ENCODE measurements at places on chromosomes 5 and 9. TPM values are rescaled to one million over a fixed set of nuclear protein-coding genes. Genes with fewer than 3 reads are reported as not detected.

- no peak for DNase-seq
Measured at GRCh38 chr5:73420666-73421065, 27.9 kb downstream of the FOXD1 start.

The ITGA1 gene
- 4.7 TPM for total RNA-seq

The CAMK4 gene
- total RNA-seq, result 0.55 TPM

The TBCA gene
- total RNA-seq, result 119 TPM

- DNase-seq, result no peak
Measured at GRCh38 chr5:37208883-37209797, 40.0 kb downstream of the CPLANE1 start.

- DNase-seq, result peak; percentile 34
Measured at GRCh38 chr9:134065612-134066419, 2.0 kb downstream of the BRD3 start.

- DNase-seq, result no peak
Measured at GRCh38 chr5:94103514-94104245, 362.3 kb upstream of the POU5F2 start.

The GDNF gene
- total RNA-seq, result not detected

The C5orf52 gene
- not detected for total RNA-seq

GRCh38 chr9:131012396-131012917 lies 3.5 kb downstream of the LAMC3 start:
- DNase-seq, result no peak

The SLC6A18 gene
- total RNA-seq, result not detected

DNA sequence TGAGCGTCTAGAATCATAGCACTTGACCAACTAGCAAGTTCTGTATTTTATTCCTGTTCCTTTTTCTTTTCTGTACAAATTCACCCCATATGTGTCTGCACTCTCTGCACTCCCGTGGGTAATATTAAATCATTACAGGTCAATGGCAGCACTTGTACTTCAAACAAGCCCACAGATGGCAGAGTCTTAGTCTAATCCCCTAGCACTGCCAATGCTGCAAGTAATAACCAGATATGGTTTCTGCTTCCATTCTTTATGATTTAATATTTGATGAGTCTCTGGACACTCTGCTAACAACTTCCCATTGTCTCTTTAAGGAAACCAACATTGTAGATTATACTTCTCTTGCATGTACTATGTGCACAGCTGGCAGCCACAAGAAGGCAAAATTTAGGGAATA lies 343.8 kb upstream of the CHD1 start:
- DNase-seq, result no peak

DNA sequence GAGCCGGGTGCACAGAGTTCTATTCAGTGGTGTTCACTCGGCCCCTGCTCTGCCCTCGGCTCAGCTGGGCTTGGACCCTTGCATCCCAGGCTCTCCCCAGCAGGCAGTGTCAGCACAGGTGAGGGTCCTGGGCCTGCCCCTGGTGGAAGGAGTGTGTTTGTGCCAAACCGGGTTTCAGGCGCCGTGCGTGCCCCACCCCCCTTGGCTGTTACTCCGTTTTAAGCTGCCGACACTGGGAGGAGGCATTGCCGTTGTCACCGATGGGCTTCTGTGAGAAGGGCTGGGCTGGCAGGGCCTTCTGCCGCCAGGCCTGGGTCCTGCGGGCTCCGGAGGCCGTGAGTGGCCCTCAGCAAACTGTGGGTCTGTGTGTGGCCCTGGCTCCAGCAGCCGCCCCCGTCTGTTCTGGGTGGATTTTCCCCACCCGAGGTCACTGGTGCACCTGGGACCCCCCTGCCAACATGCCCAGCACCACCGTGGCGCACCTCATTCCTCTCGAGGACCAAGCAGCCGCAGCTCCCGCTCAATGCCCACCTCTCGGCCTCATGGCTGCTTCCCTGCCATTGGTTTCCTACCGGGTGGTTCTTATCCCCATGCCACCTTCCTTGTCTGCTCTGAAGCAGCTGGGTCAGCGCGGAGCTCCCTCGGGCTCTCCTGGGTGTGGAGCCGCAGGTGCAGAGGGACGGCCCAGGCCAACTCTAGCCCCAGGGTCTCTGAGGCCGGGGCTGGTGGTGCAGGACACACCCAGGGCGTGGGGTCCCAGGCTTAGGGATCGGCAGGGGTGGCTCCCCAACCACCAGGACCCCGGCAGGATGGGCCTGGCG lies 44.3 kb upstream of the EXOC3 start:
- no peak for DNase-seq

The CREB3 gene
- 47.1 TPM for total RNA-seq

GRCh38 chr9:93702261-93702660 lies 125.9 kb downstream of the PHF2 start:
- DNase-seq, result no peak

The ACTBL2 gene
- total RNA-seq, result 0.12 TPM

The SLC6A7 gene
- total RNA-seq, result 0.35 TPM

The LHX6 gene
- 16.5 TPM for total RNA-seq

DNA sequence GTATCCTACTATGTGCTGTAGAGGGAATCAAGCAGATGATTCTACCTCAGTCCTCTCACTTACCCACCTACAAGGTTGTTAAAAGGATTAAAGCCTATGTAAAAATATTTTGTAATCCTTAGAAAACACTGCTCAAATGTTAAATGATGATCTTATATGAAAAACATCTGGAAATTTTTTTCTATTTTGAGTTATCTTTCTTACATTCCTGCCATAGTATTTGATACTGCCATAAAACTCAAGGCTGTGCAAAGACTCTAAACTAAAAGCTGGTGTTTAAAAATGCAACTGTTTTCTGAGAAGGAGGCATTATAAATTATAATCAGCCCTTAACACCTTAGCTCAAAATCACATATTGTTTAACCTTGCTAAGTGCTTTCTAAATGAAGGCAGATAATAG lies 474.2 kb downstream of the PRELID2 start:
- no peak for DNase-seq

GRCh38 chr9:98227883-98228282 lies 27.6 kb downstream of the TBC1D2 start:
- DNase-seq, result no peak

DNA sequence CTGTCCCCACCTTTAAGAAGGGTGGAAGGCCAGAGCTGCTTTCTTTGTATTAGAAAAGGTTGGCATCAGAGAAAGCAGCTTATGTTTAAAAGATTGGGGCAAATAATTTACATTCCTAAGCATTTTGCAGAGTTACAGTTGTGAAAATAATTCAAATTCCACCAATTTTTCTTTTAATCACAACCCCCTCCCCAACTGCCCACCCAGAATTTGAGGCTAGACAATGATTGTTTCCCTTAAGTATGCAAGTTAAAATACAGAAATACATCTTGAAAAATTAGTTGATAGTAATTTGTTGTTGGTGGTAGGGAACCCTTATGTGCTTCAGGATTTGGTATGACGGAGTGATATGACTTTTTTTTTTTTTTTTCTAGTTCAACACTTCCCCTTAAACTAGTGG lies 133.0 kb downstream of the ZSWIM6 start:
- no peak for DNase-seq

DNA sequence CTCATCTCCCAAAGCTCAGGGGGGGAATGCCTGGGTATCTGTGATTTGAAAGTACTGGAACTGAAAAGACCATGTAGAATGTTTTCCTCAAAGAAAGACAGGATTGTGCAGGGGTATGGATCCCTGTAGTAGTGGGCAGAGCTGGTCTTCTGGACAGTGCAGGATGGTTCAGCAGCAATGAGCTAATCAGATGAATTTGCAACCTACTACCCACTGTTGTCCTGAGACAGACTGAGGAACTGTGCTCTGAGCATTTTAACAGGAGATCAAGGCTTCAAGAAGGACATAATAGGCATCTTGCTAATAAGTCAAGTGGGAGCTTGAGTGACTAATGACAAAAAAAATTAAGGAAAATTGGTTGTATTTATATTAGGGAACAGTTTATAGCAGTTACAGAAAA lies 61.7 kb downstream of the FYB1 start:
- no peak for DNase-seq

The MAML1 gene
- total RNA-seq, result 17.9 TPM

The PKD2L2 gene
- total RNA-seq, result not detected

The UGT3A1 gene
- not detected for total RNA-seq

- no peak for DNase-seq
Measured at GRCh38 chr9:126225611-126226609, 100.7 kb upstream of the MVB12B start.

The SHLD3 gene
- total RNA-seq, result 1.4 TPM

The PCDHB10 gene
- 0.33 TPM for total RNA-seq

GRCh38 chr5:81749561-81750307 lies 1.2 kb downstream of the SSBP2 start:
- no peak for DNase-seq

DNA sequence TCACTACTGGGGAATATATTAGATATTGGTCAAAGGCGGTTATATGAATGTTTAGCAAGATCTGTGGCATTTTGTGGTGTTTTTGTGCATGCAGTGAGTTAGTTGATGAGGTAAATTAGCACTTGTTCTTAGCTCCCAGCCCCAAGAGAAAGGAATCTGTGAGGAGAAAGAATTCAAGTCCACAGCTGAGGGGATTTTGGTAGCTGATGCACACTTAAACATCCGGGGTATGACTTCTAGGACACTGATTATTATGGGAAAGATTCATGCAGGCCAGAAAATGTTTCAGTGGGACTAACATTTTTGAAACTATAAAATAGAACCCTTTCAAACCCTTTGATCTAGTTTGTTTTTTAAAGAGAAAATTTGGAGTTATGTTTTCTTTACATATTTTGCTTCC lies 118.2 kb upstream of the RPS23 start:
- DNase-seq, result no peak

The PTPN3 gene
- 8.4 TPM for total RNA-seq

DNA sequence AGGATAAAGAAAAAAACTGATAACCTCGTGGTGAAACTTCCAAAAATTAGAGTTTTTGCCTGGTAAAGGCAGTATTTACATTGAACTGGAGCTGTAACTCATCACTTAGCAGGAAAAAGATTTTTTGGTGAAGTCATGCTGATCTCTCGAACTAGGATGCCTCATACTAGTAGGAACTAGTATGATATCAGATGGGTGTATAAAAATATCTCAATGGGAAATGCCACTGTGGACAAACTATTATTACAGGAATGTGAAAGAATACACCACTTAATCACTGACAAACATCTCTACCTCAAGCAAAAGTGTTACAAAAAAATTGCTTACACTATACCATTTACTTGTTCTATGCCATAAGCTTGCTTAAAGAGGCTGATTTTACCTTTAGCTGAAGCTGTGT lies 28.4 kb downstream of the RFX3 start:
- no peak for DNase-seq

DNA sequence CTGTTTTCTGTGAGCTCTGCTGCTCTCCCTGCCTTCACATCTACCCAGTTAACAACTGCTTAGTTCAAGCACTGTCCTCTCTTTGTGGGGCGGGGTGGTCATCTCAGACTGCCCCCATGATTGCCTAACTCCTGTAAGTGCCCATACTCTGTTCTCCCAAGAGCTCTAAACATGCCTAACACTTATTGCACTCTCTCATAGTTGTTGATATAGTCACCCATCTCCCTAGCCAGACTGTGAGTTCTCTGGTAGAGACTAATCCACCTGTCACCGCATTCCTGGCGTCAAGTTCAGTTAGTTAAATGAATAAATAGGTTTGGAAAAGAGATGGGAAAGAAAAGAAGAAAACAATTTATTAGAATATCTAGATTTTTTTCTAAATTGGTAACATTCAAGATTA lies 18.3 kb upstream of the MUSK start:
- DNase-seq, result peak; percentile 68

DNA sequence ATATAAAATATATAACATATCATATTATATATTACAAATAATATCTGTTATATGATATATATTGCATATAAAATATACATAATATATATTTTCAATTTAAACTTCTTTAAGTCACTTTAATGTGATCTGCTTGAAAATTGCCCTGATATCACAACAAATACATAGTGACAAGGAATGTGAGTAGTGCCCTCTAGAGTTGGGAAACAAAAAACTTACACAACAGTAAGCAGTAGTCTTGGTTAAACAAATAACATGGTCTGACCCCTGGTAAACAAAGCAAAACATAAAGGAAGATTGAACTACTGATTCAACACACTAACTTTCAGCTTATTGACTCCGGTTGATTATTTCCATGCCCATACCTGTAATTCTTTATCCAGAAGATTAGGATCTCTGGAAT lies 188.3 kb upstream of the NMUR2 start:
- no peak for DNase-seq

DNA sequence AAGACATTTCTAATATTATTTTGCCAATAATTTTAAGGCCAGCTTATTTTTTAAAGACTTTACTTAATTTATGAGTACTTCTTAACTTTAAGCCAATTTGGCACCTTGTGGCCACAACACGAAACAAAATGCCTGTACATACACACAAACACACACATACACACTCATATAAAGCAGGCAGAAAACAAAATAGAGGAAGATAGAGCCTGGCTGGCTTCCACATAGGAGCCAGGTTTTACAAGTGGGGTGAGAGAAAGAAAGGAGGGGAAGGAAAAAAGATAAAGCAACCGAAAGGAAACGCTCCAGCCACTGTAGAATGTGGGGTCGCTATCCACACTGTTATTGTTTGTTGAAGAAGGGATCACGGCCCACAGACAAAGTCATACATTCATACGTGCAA lies 10.4 kb downstream of the GMCL2 start:
- no peak for DNase-seq

DNA sequence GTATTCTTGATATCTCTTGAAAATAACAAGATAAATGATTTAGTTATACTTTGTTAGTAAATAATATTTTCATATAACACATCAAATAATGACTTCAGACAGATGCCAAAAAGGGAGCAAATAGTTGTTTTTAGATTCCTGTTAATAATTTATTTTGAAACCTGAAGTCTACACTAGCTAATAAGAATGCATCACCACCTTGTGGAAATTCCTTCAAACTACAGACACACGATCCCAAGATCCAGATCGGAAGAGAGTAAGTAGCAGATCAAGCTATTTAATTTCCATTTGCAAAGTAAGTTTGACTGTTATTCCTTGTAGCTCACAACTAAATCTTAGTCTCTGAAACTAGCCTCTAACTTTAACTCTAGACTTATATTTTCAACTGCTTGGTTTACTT lies 35.5 kb upstream of the ISL1 start:
- DNase-seq, result peak; percentile 33

The PRDM9 gene
- total RNA-seq, result 0.12 TPM

The TMEM252 gene
- total RNA-seq, result not detected

The LCN6 gene
- not detected for total RNA-seq

The SHOC1 gene
- not detected for total RNA-seq
